Bone marrow (tissue), 2 donors: ENCODE measurements at places on chromosomes 4 and X.
A peak's percentile ranks its signal among the peaks of the same experiment; 100 is the strongest.

- DNase-seq, result no peak
Observed at GRCh38 chr4:157265281-157265680, 44.8 kb downstream of the GRIA2 start.

GRCh38 chr4:37896206-37896860 is 5.4 kb downstream of the TBC1D1 start:
- DNase-seq, result no peak

DNA sequence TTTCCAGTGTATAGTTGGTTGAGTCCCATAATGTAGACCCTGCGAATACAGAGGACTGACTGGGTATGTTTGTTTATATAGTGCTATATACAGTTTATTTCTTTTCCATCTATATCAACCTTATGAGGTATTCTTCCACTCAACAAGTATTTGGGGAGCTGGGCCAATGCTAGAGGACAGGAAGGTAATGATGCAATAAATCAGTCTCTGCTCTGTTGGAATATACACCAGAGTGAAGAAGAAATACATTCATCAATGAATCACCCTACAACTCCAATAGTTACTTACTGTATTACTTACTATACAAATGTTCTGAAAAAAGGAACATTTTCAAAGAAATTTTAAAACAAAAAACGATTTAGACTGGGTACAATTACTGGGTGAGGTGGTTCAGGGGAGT is 2.1 kb upstream of the ARSJ start:
- DNase-seq, result no peak

- no peak for DNase-seq
Observed at GRCh38 chr4:18247189-18247588, 225.6 kb upstream of the LCORL start.

GRCh38 chr4:159141193-159141592 is 38.3 kb downstream of the RAPGEF2 start:
- no peak for DNase-seq

DNA sequence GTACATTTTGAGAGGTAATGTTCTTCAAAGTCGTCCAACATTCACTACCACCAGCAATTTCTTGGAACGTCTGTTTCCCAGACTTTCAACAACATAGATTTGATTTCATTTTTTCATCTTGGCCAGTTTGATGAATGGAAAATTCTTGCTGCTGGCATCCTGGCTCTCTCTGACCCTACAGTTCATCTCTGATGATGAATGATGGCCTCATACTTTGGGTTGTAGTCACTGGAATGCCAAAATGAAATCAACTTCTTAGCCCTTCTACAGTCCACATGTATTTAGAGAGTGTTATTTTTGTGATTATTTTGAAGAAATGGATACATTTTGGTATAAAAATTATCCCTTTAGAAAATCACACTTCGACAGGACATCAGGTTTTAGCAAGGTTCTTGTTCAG is 8.8 kb downstream of the CHST7 start:
- no peak for DNase-seq

GRCh38 chrX:20270562-20270890 is 3.8 kb upstream of the RPS6KA3 start:
- DNase-seq, result no peak

GRCh38 chrX:100512471-100512870 is 72.3 kb upstream of the TNMD start:
- no peak for DNase-seq

GRCh38 chr4:53997898-53998297 is 66.5 kb downstream of the CHIC2 start:
- no peak for DNase-seq

DNA sequence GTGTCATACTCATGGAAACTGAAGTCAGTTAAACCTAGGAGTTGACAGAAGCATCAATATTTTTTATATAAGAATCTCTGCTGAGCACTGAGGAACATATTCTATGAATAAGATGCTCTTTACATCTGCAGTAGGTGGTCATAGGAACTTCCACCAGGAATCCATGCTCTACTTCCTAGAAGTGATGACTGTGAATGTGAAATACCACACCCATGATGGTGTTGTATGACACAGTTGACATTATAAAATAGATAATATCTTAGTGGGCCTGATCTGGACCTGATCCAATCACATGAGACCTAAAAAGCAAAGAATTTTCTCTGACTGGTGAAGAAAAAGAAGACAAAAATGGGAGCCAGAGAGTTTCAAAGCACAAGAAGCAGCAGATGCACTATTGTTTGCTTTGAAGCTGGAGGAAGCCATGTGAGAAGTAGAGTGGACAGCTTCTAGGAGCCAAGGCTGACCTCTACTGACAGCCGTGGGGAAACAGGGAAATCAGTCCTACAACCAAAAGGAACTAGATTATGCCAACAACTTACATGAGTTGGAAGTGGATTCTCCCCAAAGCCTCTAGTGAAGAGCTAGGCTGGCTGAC is 68.6 kb upstream of the HS3ST1 start:
- no peak for DNase-seq

- no peak for DNase-seq
Observed at GRCh38 chr4:165867961-165868360, 5.1 kb upstream of the TLL1 start.

- DNase-seq, result no peak
Observed at GRCh38 chrX:49208399-49208798, 8.4 kb upstream of the SYP start.

DNA sequence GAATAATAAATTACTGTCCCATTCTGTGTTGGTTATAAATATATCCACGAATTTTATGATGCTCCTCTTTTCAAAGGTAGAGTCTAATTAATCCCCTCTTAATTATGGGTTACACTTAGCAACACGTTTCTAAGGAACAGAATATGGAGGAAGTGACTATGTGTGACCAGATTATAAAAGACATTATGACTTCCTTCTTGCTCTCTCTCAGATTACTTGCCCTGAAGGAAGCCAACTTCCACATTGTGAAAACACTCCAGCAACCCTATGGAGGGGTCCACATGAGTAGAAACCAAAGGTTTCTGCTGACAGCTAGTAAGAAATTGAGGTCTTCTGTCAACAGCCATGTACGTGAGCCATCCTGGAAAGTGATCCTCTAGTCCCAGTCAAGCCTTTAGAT is 59.3 kb downstream of the WDFY3 start:
- no peak for DNase-seq

- DNase-seq, result peak; percentile 87
Observed at GRCh38 chrX:107710617-107711391, 64.8 kb downstream of the TSC22D3 start.

DNA sequence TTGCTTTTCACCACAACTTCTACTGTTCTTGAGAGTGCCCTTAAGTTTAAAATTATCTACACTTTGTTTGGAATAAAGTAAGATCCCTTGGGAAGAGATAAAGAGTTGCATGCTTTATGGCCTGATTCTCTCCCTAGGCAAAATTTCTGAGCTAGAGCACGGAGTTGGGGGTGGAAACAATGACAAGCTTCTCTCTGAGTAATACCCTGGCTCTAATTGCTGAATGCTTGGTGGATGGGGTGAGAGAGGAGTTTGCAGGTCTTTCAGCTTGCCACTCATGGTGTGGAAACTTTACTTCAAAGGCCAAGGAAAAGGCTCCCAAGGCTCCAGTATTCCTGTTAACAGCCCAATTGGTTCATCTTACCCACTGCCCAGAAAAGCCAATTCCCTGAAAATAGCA is 26.1 kb upstream of the PRDM8 start:
- DNase-seq, result no peak
